ENCODE measurements at places on chromosomes 12 and 14.

DNA sequence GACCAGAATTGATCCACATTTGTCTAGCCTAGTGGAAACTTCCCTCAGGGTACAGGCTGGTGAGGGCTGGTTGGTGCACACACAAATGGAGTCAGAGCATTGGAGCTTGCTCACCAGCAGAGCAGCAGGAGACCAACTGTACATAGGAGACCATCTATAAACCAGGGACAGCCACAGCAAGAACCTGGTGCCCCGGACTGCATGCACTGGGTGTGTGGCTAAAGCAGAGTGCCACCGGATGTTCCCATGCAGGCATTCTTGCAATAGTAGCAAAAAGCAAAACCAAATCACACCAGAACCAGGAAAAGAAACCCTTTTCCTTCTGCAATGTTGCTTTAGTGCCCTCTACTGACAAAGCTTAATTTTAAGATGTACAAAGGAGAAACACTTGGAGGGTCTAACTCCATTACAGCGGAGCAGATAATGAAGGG is 136.4 kb downstream of the MDGA2 start:
- DNase-seq = no peak

GRCh38 chr12:113475451-113476175 is 3.9 kb upstream of the LHX5 start:
- DNase-seq = no peak

DNA sequence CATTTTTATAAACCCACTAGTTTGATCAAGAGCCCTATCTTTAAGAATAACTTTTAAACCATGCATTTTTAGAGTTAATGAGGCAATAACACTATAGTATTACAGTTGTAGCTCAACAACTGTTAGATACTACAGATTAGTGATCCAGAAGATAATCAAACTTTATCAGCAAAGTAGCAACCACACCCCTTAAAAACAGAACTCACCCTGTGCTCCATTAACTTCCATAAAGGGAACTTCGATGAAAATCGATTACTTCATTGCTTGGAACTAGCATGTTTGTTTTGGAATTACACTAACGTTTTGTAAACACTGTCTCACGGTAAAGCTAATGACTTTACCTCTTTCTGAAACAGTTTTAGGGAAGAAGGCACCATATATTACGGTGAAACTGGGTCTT is 1.4 kb downstream of the SGPP1 start:
- DNase-seq = no peak

DNA sequence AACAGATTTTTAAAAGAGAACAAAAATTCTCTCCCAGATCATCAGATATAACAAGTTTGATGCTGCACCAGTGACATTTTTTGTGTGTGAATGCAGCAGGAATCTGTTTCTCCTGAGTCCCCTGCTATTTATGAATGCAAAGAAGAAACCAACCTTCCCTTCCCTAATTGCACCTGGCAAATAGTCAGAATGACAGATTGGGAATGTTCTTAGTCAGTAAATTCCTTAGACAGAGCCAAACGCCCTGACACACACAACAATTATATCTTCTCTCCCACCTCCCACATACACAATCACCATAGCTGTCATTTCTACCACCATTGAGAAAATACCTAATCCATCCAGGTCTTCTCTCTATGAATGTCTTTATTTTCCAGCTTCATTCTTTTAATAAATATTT is 174.4 kb downstream of the ALG10B start:
- no peak for DNase-seq

GRCh38 chr12:51392556-51393237 is 1.5 kb upstream of the GALNT6 start:
- no peak for DNase-seq

GRCh38 chr14:68502230-68502629 is 290.6 kb downstream of the ZFP36L1 start:
- no peak for DNase-seq

Measured in activated CD4-positive, alpha-beta T cell treated with anti-CD3 and anti-CD28 coated beads for 1 hour (primary cell).